ENCODE measurements at places on chromosomes 6 and 20.

DNA sequence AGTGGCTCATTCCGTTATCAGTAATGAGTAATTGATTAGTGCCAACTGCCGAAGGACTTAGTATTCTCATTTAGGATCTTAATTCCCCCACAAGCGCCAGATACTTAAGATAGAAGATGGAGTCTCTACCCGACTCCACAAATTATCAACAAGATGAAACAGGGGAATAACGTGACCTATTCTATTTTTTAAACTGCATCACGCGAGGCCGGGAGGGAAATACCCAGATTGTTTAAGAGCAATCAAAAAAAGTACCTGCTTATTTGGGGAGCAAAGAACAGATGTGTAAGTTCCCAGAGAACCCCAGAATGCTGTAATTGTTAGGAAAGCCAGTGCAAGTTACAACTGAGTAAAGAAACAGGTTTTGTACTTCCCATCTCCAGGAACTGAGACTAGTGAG lies 1.1 kb upstream of the MAP3K5 start:
- no peak for DNase-seq

- DNase-seq, result no peak
Observed at GRCh38 chr6:145798530-145798929, 16.1 kb downstream of the FBXO30 start.

- no peak for DNase-seq
Observed at GRCh38 chr6:163001330-163001729, 273.6 kb downstream of the PACRG start.

- no peak for DNase-seq
Observed at GRCh38 chr20:57819291-57819690, 109.5 kb upstream of the PMEPA1 start.

DNA sequence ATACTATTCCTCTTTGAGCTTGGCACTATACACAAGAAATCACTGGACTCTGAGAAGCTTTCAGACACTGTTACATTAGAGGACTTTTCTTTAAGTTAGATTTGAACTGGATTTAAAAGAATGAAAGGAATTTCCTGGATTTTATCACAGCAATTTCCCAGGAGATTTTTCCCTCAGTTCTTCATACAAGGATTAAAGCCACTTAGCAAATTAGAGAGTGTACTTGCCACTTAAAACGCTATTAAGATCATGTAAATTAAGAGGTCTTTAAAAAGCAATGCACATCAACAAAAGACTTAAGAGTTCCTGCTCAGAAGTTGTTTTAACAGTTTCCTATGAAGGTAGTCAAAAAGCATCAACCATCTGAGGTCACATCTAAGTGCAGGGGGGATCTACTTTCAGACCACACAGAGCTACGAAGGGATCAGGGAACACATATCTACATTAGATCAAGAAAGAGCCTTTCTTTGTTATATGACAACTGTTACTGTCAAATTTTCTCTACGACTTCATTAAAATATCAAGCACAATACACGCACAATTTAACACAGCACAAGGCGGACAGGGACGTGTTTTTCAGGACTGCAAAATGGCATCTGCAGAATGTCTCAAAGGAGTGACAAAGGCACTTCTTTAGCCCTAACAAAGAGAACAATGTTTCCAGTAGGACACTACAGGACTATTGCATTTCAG lies 65.8 kb downstream of the EPB41L2 start:
- no peak for DNase-seq

DNA sequence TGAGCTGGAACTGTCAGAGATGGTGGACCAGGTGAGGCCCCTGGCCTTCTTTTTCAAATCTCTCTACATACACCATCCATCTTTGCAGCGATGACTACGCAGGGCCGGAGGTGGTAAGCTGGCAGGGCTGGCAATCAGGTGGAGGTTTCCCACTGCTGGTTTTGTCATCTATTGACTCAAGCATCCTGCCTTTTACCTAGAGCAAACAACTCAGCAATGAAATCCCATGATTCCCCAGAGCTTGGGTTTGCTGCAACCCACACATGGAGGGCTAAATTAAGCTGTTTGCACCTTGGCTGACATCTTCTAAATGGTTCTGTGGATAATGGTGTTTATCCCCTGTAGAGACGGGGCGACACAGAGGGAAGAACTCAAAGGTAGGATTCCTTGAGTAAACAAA lies 170.2 kb downstream of the SCP2D1 start:
- DNase-seq, result no peak

- no peak for DNase-seq
Observed at GRCh38 chr6:30062471-30063178, 1.6 kb downstream of the POLR1H start.

DNA sequence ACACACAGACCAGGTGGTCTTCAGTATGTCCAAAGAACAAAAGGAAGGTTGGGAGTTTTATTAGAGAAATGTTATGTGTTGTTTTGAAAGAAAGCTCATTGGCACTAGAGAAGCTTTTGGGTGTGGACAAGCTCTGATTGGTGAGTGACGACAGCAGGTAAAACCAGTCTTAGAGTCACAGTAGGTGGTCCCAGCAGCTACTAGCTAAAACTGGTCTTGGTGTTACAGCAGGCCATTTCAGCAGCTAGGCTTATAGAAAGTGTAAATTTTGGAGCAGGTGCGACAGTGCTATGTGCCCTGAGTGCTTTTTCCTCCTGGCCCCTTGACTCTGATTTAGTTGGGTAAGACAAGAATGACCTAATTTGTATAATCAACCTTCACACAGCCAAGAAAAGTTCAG lies 3.6 kb downstream of the CLDN20 start:
- no peak for DNase-seq

- DNase-seq, result no peak
Observed at GRCh38 chr6:80976336-80976735, 776.1 kb downstream of the TENT5A start.

DNA sequence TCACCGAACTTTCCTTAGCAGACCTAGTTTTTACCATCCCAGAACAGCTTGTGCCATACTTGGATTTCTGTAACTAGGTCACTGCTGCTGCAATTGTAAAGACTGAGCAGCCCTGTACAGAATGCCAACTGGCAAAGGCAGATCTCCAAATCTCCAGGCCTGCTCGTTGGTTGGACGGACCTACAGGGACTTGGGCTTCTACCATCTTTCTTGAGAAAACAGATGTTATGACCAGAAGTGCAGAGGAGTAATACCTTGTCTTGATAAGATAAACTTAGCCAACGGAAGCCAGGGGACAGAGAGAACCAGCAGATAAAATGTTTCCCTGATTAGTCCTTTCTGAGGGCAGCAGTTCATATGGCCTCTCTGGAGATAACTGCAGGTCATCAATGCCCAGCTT lies 304.1 kb downstream of the RFPL4B start:
- DNase-seq, result no peak

DNA sequence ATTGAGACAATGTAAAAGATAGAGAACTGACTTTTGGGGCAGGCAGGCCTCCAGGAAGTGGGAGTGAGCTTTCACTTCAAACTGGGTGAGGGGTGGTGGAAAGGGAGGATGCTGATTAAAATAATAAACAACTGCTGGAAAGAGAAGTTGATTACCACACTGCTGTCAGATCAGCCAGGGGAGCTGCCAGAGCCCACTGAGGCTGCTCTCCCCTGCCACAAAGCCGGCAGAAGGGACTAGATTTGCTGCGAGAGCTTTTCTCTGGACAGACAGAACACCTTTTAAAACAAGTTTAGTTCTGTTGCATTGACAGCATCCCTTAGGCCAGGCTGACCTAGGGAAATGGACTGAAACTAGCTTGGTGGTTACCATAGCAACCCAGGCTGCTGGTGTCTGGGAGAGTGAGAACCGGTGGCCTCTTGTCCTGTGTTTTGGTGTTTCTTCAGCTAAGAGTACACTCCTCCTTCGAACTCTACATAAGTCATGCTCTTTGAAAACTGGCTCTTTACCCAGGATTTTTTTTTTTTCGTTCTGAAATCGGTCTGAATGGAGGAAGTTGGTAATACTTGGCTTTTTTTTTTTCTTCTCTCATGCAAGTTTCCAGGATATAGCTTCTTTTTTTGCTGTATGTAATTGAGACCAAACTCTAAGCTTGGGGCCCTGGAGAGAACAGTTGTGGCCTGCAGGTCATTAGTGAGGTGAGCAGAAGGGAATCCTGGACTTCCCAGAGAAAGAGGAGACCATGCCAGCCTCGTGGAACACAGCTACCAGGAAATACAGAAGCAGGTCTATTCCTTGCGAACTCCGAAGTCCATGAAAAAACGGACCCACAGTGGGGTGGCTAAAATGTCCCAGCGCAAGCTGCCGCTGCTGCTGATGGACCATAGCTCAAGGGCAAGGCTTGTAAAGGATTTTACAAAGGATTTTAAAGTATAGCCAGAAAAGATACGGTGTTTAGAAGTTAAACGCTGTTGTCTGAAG lies 374.4 kb downstream of the UTRN start:
- no peak for DNase-seq

GRCh38 chr6:55953335-55953734 lies 77.9 kb upstream of the BMP5 start:
- no peak for DNase-seq

DNA sequence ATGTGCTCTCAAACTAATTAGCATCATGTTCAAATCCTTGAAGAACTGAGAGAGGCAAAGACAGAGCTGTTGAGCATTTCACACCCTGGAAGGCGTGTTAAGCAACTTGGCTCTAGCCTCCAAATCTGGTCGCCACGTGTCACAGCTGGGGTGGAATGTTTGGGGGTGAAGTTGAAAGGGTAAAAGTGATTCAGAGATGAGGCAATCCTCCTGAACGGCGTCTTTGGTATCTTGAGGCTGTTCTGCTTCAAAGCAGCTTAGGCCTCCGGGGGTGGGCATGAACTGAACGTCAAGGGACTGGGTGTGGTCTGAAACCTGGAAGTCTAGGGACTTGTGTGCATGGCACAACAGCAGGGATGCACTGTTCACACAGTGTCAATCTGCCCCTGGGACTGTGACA lies 62.3 kb downstream of the TRAM2 start:
- no peak for DNase-seq

GRCh38 chr6:134071846-134072245 lies 19.4 kb upstream of the SLC2A12 start:
- DNase-seq, result no peak

- no peak for DNase-seq
Observed at GRCh38 chr20:58133020-58133808, 95.2 kb downstream of the ANKRD60 start.

- no peak for DNase-seq
Observed at GRCh38 chr6:96104910-96105309, 89.1 kb downstream of the FUT9 start.

DNA sequence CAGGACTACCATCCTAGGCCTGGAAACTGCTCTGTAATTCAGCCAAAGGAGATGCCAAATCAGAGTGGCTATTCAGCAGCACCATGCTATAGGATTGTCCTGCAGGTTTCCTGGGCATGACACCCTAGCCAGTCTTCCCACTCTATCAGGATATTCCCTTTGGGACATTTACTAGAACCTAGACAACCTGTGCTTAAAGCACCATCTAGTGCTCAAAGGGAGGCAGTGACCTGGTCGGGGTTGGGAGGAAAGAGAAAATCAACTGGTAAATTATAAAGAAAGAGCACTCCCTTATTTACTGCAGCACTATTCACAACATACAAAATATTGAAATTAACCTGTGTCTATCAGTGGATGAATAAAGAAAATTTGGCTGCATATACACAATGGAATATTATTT lies 67.2 kb upstream of the SMLR1 start:
- no peak for DNase-seq

- DNase-seq, result no peak
Observed at GRCh38 chr6:27375613-27376079, 12.9 kb upstream of the ZNF391 start.

DNA sequence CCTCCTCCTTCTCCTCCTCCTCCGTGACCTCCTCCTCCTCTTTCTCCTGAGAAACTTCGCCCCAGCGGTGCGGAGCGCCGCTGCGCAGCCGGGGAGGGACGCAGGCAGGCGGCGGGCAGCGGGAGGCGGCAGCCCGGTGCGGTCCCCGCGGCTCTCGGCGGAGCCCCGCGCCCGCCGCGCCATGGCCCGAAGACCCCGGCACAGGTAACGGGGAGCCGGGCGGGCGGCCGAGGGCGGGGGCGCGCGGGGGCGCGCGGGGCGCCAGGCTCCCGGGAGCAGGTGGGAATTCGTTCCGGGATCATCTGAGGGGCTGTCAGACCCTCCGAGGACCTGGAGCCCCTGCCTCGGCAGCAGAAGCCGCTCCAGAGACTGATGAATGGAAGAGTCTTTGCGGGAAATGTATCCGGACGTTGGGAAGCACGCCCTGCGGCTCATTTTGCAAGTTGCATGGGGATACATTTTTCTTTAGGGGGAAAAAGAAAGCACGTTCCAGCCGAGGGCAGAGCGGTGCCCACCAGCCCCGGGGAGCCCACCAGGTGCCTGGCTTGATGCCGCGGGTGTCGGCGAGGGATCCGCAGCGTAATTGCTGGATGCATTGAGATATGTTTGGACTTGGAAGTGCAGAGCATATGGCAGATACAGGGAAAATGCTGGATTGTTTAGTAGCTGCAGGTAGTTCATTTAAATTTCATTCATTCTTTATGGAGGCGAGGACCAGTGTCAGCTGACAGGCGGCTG lies 394 bp downstream of the MYB start:
- no peak for DNase-seq

GRCh38 chr6:33771146-33772081 lies 17.5 kb downstream of the LEMD2 start:
- peak; percentile 37 for DNase-seq

DNA sequence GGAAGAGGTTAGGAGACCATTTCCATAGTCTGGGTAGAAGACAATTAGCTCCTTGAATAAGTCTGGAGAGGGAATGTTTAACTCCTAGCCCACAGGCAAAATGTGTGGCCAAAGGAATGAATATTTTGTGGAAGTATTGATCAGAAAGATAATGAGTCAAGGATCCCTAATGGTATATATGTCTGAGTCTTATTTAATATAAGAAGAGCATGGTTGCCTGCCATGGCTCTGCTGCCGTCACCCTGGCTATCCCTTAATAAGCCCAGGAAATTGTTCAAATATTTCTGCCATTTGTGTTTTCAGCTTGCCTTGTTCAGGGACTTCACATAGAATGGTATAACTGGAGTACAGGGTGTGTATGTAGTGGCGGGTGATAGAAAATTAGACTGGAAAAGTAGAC lies 18.1 kb upstream of the CALHM6 start:
- no peak for DNase-seq

GRCh38 chr6:16153211-16153820 lies 24.4 kb downstream of the MYLIP start:
- no peak for DNase-seq

DNA sequence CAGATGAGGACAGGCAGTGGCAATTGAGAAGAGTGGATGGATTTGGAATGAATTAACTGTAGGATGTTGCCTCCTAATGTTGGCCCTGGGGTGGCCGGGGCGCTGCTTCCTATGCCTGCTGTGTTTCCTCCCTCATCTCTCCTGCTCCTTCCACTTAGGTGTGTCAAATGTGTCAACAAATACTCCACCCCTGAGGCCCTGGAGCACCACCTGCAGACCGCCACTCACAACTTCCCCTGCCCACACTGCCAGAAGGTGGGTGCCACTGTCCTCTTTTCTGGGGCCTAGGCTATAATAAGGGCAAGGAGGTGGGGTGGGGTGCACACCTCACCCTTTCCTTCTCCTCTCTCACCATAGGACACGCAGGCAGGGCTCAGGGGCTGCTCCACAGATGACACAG lies 30.0 kb upstream of the CHMP4B start:
- DNase-seq, result no peak

- no peak for DNase-seq
Observed at GRCh38 chr20:53445932-53446331, 147.7 kb downstream of the ZNF217 start.

Data from stimulated activated CD8-positive, alpha-beta memory T cell treated with anti-CD3 and anti-CD28 coated beads, Interleukin-12 subunit alpha, Interleukin-12 subunit beta, amount 100 ng/mL, for 4 hours (primary cell).